Stimulated activated CD4-positive, alpha-beta T cell treated with anti-CD3 and anti-CD28 coated beads, Interleukin-2, amount 100 ng/mL, for 48 hours (primary cell): ENCODE measurements at places on chromosomes 11 and 22.

GRCh38 chr11:63991558-63991957 lies 5.3 kb downstream of the OTUB1 start:
- no peak for DNase-seq

GRCh38 chr11:95295382-95296149 lies 64.6 kb upstream of the SESN3 start:
- DNase-seq, result no peak

- no peak for DNase-seq
Measured at GRCh38 chr22:22902247-22903001, 14.8 kb downstream of the IGLL5 start.

GRCh38 chr11:10592331-10592730 lies 23.9 kb upstream of the LYVE1 start:
- DNase-seq, result no peak

DNA sequence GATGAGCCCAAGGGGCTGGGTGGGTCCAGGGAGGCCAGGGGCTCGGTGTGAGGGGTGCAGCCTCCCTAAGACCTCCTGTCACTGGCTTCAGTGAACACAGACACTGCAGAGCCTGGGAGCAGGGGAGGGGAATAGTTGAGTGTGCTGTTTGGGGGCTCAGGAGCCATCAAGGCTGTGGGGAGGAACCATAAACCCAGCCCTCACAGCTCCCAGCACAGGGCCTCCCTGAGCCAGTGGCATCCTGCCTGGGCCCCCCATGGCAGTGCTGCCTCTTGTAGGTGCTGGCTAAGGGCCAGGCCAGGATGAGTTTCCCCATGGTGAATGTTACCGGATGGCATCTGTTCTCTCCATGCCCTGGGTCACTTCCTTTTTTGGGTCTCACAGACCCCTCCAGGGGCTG lies 25.5 kb downstream of the KCNJ5 start:
- DNase-seq, result no peak

- no peak for DNase-seq
Measured at GRCh38 chr22:44392446-44392921, 79.7 kb upstream of the SHISAL1 start.

- DNase-seq, result no peak
Measured at GRCh38 chr11:72218251-72218745, 1.7 kb downstream of the FOLR2 start.

- DNase-seq, result no peak
Measured at GRCh38 chr11:111698852-111699559, 67.2 kb downstream of the PPP2R1B start.

GRCh38 chr22:23121424-23121823 lies 20.4 kb downstream of the RSPH14 start:
- no peak for DNase-seq

GRCh38 chr11:86687185-86687778 lies 14.9 kb upstream of the ME3 start:
- no peak for DNase-seq

DNA sequence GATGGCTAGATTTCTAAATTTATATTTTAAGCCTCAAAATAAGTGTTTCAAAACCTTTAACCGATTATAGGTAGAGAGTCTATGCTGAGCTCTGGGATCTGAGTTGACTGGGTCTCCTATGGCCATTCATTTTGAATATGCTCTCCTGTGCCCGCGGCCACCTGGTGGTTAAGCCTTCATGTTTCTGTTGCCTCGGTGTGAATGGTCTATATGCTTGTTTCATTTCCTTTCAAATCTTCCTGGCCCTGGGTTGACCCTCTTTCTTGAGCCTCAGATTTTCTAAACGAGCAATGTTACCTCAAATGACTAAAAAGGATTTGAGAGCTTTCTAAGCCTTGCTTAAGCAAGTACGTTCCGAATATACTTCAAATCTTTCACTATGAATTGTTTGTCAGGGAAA lies 789.4 kb upstream of the KIRREL3 start:
- DNase-seq, result no peak

GRCh38 chr22:35134637-35135036 lies 68.7 kb downstream of the ISX start:
- DNase-seq, result no peak

DNA sequence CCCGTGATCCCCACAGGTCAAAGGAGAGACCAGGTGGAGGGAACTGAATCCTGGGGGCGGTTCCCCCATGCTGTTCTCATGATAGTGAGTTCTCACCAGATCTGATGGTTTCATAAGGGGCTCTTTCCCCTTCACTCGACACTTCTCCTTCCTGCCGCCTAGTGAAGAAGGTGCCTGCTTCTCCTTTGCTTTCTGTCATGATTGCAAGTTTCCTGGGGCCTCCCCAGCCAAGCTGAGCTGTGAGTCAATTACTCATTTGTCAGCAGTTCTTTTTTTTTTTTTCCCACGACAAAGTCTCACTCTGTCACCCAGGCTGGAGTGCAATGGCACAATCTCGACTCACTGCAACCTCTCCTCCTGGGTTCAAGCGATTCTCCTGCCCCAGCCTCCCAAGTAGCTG lies 1530.4 kb downstream of the BRD1 start:
- DNase-seq, result no peak

GRCh38 chr11:10450462-10451425 lies 4.3 kb upstream of the AMPD3 start:
- peak; percentile 54 for DNase-seq
